ENCODE measurements at places on chromosomes 4 and X. TPM values are rescaled to one million over a fixed set of nuclear protein-coding genes. Genes with fewer than 3 reads are reported as not detected.

- DNase-seq: no peak
Observed at GRCh38 chr4:59180969-59181368, 2019.2 kb upstream of the ADGRL3 start.

DACH2 gene
- not detected for polyA plus RNA-seq

DNA sequence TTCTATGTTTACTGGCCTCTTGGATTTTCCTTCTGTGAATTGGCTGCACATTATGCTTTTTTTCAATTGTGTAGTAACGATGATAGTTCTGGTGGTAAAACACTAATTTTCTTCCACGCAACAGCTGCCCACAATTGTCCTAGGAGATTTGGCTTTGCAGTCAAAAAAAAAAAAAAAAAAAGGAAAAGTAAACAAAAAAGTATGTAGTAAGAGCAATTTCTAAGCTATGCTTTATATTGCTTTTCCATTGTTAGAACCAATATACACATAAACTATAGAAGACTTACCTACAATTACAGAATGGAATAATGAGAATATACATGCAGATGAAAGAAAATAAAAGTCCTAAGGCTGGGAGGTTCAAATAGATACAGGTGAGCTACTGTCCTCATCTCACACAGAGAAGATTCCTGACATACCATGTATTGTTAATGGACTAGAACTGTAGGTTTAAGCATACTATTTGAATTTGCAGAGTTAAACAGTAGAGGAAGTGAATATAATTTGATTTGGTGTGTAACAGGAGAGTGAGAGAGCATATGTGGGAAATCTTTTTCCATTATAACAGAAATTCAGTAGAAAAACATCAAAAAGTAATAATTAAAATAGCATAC, 976.2 kb downstream of the RAB28 start:
- no peak for DNase-seq

DNA sequence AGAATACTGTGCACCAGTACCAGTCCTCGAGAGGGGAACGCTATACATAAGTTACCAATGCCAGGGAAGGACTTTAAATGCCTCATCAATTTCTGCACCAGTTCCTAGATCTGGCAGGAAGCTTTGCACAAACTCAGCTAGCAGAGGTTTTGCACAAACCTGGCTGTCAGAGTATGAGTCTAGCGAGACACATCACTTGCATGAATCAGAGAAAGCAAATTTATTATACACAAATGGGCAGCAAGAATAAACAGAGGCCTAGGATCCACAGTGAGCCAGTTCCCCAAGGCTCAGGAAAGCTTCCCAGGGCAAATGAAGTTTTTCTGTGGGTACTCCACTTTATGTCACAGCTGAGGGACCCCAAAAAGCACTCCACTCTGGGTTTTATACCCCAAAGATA, 523.5 kb downstream of the CFAP47 start:
- no peak for DNase-seq

GRCh38 chr4:152000518-152000917, 239.7 kb upstream of the GATB start:
- DNase-seq: no peak

Measured in BJ (cell line).